ENCODE measurements at places on chromosomes 5 and 9.
A peak's percentile ranks its signal among the peaks of the same experiment; 100 is the strongest.

DNA sequence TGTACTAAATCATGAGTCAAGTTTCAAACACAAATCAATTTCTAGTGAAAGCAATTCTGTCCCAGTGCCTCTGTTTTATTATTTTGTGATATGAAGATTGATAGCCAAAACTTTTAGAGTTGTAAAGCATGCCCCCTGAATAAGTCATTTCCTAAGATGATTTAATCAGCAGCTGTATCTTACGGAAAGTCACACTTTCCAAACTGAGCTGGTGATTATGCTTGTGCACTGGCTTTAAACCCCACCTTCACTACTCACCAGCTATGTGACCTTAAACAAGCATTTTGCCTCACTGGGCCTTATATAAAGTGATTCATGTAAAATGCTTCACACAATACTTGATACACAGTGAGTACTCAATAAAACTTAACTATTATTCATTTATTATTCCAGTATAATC lies 78.1 kb downstream of the EDIL3 start:
- DNase-seq: peak; percentile 41

GRCh38 chr5:158007336-158007735 lies 148.4 kb upstream of the CLINT1 start:
- DNase-seq: peak; percentile 35

DNA sequence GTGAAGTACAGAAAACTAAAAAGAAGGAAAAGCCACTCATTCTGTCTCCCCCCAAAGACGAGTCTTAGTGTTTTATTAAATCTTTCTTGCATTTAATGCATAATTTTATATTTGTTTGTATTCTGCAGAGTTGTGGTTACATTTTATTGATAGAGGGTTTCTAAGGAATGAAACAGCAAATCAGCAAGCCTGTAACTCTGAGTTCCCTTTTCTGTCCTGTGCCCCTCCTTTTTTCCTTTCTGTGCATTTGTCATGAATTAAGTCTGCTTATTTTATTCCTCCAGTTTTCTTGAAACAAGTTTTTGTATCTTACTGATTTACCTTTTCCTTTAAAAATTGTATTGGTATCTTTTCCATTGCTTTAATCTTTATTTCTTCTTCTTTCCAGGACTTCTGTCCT lies 132.8 kb downstream of the MUSK start:
- no peak for DNase-seq

- peak; percentile 23 for DNase-seq
These were observed 469.4 kb downstream of the RASEF start for GRCh38 chr9:82593501-82593900.

DNA sequence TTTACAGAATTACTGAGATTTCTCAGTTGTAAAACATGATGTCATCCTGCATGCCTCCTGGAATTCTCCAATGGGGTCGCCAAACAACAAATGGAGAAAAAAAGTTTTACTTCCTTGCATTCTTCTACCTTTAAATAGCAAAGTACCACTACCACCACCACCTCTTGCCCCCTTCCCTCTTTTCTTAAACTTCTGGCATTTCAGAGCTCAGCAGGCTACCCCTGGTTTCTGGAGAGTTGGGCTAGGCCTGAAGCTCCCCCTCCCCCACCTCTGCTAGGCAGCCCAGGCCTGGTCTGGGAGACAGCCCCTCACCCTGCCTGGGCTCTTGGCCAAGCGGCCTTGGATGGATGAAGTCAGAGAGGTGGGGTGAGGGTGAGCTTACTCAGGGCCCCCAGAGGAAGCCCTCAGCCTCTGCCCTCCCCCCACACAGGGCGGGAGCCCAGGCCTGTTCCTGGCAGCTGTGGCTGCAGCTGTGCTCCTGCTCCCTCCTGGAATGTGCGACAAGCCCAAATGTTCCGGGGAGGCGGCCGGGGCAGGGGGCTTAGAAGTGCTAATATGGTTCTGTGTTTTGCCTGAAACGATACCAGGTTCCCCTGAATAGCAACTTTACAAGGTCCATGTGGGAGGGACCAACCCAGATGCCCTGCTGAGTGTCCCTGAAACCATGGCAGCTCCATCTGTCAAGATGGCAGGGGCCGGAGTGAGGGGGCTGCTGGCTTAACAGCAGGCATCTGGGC lies 6.0 kb upstream of the CCIN start:
- peak; percentile 97 for DNase-seq

DNA sequence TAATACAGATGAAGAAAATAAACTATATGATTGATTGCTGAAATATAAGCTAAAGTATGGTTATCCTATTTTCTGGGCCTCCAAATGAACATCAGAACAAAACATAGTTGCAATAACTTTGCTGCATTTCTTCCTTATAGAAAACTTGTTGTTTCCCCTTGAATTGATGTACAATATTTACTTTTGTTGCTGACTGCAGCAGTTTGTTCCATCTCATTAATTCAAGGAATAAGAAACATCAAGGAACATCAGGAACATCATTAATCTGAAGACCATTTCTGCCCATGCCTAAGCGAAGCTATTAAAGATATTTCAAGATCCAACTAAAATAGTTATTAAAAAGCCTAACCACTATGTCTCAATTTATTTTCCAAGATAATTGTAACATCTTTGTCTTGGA lies 363.6 kb upstream of the EDIL3 start:
- DNase-seq: no peak

GRCh38 chr9:120913647-120914264 lies 12.8 kb downstream of the TRAF1 start:
- no peak for DNase-seq

GRCh38 chr5:14187660-14188059 lies 44.5 kb downstream of the TRIO start:
- DNase-seq: peak; percentile 61

DNA sequence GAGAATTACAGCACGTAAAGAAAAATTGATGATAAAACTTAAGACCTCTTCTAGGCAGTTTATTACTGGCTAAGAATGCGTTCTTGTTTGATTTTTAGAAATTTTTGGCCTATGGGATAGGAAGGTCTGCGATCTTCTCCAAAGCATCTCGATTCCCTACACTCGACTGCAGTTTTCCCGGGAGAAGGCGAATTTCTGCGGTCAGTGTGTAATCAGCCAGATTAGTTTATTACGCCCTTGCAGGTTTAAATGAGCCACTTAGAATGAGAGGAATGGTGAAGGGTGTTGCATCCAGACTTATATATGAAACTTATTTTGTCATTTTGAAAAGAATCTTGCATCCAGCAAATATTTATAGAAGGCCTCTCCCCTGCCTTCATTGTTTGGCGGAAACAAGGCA lies 1.2 kb downstream of the MTAP start:
- DNase-seq: no peak

DNA sequence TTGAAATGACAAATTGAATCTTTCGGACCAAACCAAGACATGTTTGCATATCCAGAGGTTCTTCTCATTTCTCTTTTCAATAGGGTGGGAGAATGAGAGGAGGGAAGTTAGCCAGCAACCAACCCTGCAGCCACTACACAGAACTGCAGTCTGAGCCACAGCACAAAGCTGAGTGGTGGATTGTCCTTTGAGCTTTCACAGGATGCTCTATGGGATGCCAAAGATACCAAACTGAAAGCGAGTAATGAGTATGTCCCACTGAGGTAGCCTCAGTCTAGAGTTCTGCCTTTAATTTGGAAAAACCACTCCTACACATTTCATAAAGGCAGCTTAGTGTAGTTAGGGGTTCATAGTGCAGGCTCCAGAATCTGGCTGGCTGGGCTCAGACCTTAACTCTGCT lies 114.9 kb downstream of the MARCHF3 start:
- DNase-seq: no peak

- no peak for DNase-seq
These were observed 60.4 kb upstream of the CKMT2 start for GRCh38 chr5:81172710-81173109.

- peak; percentile 59 for DNase-seq
These were observed 106.1 kb upstream of the ICE1 start for GRCh38 chr5:5316334-5316733.

DNA sequence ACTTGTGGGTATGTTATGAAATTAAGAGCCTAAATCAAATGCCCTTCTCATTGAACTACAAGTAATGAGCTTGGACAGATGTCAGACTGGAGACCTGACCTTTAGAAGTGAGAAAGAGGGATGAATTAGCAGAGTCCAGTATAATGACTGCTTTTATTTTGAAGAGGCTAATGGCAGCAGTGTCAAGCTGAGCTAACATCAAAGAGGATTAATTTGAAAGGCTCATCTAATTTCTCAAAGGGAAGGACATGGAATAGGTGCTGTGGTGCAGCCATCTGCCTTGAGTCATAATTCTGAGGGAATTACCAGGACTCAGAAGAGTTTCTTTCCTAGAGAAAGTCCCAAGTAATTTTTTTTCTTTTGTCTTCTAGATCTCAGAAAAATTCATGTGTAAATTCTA lies 57.6 kb downstream of the FAM81B start:
- DNase-seq: no peak

GRCh38 chr9:78572266-78572665 lies 275.3 kb downstream of the PSAT1 start:
- DNase-seq: no peak

GRCh38 chr9:76365028-76365427 lies 29.2 kb downstream of the RFK start:
- peak; percentile 40 for DNase-seq

DNA sequence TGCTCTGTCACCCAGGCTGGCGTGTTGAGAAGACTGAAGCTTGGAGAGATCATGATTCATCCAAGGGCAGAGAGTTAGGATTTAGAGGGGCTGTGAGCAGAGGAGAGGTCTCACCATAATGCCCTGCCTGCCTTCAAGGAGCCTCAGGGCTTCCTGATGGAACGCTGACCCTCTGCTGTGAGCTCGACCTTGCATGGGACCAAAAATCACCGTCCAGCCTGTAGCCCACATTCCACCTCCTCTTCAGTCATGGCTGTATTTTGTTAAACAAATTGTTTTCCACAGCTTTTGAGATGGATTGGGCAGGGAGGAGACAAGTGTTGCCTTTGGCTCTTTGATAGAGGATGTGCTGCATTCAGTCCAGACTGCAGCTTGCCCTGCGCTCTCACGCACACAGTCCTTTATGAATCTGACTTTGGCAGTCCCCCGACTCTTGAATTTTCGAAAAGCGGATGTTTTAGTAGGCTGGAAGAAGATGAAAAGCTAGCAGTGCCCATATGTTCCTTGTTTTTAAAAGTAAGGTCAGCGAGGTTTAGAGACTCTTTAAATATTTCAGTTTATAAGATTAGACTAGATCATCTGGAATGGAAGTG lies 79.5 kb downstream of the MVB12B start:
- DNase-seq: peak; percentile 16

DNA sequence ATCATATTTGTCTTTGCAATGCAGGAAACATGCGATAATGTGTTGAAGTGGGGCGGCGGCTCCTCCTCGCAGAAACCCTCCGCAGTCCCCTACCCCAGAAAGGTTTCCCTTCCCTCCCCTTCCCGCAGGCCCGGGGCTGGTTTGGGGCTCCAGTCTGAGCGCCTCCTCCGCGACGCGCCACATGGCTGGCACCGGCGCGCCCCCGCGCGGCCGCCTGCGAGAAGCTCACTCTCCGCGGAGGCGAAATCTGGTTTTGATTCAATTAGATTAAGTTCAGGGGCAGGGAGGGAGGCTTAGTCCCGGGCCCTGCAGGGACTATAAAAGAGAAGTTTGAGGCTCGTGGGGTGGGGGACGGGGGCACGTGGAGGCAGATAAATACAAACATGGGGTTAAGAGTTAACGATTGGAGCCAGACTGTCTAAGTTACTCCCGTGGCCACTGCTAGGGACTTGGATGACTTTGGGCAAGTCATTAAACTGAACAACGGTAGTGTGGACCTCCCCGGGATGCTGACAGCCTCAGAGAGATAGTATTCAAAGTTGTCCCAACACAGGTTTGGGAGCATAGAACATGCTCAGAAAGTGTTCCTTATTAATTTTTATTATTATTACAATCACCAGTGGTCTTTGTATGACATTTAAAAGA lies 69.4 kb downstream of the MSX2 start:
- peak; percentile 69 for DNase-seq

DNA sequence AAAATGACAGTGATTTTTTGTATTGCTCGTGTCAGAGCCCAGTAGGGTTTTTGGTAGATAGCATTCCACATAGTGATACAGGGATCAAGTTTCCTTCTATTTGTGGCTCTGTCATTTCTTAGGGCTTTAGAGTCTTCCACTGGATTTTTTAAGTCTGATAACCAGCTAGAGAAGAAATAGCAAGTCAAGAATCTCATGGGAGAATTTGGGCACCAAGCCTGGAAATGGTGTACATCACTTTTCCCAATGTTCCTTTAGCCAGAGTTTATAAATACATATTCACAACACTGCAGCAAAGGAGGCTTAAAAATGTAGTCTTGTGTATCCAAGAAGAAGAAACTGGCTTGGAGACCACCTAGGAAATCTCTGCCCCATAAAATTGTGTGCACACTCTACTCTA lies 647.1 kb upstream of the KLF4 start:
- DNase-seq: peak; percentile 21

- no peak for DNase-seq
These were observed 2.8 kb upstream of the CDC20B start for GRCh38 chr5:55175781-55176175.

- peak; percentile 49 for DNase-seq
These were observed 117.4 kb downstream of the SMARCA2 start for GRCh38 chr9:2132484-2133082.

- DNase-seq: no peak
These were observed 2.4 kb upstream of the ARSI start for GRCh38 chr5:150305095-150305494.

- DNase-seq: no peak
These were observed 729 bp upstream of the TMEM38B start for GRCh38 chr9:105693435-105694189.

GRCh38 chr5:135158982-135159381 lies 125.0 kb upstream of the PITX1 start:
- no peak for DNase-seq

DNA sequence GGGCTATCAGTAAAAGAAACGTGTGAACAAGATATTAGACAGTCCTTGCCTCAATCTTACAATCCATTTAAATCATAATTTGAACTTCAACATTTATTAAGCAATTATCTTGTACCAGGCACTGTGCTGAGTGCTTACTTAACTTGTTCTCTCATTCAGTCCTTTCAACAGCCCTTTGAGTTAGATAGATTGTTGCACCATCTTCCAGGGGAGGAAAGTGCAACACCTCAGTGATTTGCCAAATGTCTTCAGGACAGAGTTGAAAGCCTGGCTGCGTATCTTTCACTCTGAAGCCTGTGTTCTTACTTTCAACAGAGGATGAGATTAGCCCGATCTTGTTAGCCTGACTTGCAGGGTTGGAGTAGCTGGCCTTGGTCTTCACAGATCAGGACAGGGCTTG lies 34.2 kb upstream of the SUB1 start:
- no peak for DNase-seq

- peak; percentile 74 for DNase-seq
These were observed 7.1 kb upstream of the PLK2 start for GRCh38 chr5:58466939-58467338.

GRCh38 chr5:132491368-132492364 lies 1.1 kb upstream of the IRF1 start:
- no peak for DNase-seq

- DNase-seq: no peak
These were observed 86.9 kb downstream of the CYFIP2 start for GRCh38 chr5:157352756-157353340.

GRCh38 chr9:114279693-114280092 lies 43.2 kb upstream of the ORM1 start:
- DNase-seq: no peak

All from fibroblast of skin of right biceps (primary cell).